Activated CD4-positive, alpha-beta T cell treated with anti-CD3 and anti-CD28 coated beads, Interleukin-2, amount 50 U/mL, for 1 hour (primary cell): ENCODE measurements at places on chromosomes 7 and 10.

GRCh38 chr10:97074256-97075145 lies 111.3 kb downstream of the SLIT1 start:
- no peak for DNase-seq

- DNase-seq: no peak
These were observed 576.9 kb downstream of the SUGCT start for GRCh38 chr7:40711706-40712105.

- no peak for DNase-seq
These were observed 831 bp downstream of the CCDC7 start for GRCh38 chr10:32446536-32447406.

GRCh38 chr10:107139237-107139636 lies 25.3 kb downstream of the SORCS1 start:
- no peak for DNase-seq

DNA sequence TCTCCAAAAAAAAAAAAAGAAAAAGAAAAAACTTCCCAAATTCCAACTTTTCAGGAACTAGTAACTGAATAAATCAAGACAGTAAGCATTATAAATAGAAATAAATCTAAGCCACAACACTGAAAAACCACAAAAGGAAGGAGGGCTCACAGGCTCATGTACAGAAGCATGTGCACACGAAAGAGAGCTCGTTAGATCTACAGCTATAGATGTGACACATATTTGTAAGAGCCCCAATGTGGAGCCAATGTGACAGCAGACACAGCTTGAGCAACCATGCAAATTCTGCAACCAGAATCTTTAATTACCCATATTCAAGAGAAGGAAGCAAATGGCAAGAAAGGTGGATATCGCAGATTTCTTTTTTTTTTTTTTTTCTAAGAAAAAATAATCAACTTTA lies 94.7 kb downstream of the SORBS1 start:
- DNase-seq: no peak

DNA sequence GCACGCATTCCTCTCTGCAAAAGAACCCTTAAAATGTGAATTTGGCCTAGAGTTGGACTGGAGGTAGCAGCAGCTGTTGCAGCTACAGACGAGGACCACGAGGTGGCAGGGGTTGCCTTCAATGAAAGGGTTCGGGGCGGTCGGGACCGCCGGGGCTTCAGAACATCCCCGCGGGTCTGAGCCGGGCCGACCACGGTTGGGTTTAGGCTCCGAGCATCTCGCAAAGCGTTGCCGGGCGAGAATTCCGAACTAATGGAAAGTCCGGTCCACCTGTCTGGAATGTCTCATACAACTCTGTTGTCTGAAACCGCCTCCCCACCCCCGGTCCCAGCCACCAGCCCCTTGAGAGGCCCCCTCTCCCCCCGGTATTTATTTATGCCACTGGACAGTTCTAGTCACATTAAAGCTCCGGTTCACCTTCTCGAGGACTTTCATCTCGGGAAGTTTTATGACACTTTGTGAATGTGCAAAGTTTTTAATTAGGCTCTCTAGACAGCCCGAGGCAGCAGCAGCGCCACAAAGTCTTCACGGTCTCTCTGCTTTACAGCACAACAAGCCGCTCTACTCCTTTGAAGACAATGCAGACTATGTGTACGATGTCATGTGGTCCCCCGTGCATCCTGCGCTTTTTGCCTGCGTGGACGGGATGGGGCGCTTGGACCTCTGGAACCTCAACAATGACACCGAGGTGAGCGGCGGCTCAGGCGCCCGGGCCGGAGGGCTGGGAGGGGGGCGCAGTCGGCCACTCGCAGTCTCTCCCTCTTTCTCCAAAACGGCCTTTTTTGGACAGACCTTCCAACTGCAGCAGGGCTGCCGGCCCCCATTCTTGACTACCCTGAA lies 246.2 kb downstream of the SLC25A13 start:
- DNase-seq: peak; percentile 39

- no peak for DNase-seq
These were observed 26.9 kb downstream of the VPS41 start for GRCh38 chr7:38881947-38882684.

DNA sequence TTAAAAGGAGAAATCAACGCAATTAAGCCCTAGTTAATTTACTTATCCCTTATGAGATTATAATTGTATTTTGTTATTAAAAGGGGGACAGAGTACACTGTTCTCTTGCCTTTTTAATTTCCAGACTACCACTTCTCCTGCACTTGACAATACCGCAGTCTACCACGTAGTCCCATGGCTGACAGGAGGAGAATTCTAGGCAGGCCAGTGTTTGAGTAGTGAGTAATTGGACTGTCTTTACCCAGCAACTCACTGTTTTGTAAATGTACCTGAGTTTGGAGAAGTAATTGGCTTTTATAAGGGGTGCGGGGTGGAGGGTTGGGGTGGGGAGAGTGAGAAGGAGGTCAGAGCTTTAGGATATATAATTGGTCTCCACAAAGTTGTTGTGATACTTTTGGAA lies 85.4 kb downstream of the CFTR start:
- DNase-seq: no peak

GRCh38 chr7:2681929-2682799 lies 5.8 kb upstream of the AMZ1 start:
- DNase-seq: no peak

DNA sequence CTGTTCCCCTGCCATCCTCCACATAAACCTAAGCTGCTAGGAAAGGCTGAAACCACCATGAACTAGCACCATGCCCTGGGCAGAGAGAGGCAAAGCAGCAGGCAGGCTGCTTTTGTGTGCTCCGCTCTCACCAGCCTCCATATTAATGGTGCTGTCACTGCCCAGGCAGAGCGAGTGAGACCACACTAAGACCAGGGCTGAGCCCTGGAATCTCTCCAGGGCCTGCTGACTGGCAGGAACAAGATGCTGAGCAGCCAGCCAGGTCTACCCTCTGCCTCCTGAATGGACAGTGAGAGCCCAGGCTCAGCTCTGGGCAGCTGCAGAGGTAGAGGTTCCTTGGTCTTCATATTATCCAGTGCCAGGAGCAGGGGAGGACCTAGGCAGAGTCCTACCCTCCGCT lies 1.6 kb upstream of the CRHR2 start:
- DNase-seq: no peak

DNA sequence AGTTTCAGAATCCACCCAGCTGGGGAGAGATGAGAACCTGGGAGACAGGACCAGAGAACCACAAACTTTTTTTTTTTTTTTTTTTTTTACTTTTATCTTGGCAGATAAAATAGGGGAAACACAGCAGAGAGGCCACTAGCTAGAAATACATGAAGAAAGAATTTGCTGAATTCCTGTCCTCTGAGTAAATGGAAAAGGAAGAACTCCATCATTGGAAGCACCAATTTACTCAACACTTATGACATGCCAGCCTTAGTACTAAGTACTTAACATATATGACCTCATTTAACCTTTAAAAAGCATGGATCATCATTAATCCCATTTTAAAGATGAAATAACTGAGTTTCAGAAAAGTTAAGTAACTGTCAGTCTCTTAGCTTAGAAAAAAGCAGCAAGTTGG lies 343.0 kb upstream of the NPSR1 start:
- DNase-seq: no peak

DNA sequence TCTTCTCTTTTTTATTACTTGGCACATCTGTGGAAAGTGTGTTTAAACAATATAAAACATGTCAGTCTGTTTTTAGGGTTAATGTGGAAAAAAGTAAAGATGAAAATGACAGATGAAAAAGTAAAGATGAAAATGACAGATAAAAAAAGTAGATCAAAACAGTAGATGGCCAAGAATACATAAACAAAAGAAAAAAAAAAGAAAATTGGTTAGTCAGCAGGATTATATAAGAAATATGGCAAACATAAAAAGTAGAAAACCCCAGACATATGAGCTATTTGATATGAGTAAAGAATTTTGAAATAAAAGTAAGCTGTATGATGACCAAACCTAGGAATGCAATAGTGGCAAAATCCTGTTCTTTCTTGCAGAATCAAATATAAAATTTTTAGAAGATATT lies 365.7 kb upstream of the AKR1E2 start:
- DNase-seq: no peak

DNA sequence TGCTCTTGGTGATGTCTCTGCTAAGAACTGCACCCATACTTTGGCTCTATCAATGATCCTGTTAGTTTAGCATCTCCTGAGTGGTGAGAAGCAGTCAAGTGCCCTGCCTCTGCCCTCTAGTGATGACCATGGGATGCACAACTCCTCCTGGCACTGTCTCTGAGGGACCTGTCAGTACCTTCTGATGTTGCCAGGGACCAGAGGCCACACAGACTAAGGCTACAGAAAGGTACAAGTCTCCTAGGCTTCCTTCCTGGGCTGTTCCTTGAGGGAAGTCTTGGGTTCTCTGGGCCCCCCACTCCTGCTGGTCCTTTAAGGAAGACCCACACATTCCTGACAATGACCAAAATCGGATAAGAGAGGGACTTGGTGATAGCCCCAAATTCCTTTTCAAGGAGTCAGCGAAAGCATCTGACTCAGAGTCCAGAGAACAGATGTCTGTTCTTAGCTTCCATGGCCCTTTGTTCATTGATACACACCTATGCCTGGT lies 15.3 kb downstream of the NKX2-3 start:
- no peak for DNase-seq

DNA sequence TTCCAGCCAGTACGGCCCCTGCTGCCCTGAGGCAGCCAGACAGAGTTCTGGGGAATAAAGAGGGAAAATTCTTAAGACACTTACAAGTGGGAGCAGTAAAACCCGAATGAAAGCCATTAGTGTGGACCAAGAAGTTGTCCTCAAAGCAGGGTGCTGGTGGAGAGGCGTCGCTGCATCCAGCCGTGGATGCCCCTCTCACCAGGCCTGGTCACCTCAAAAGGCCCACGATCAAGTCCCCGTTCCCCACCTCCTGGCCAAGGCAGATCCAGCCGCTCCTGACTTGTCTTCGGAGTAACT lies 656 bp downstream of the VSTM4 start:
- no peak for DNase-seq

DNA sequence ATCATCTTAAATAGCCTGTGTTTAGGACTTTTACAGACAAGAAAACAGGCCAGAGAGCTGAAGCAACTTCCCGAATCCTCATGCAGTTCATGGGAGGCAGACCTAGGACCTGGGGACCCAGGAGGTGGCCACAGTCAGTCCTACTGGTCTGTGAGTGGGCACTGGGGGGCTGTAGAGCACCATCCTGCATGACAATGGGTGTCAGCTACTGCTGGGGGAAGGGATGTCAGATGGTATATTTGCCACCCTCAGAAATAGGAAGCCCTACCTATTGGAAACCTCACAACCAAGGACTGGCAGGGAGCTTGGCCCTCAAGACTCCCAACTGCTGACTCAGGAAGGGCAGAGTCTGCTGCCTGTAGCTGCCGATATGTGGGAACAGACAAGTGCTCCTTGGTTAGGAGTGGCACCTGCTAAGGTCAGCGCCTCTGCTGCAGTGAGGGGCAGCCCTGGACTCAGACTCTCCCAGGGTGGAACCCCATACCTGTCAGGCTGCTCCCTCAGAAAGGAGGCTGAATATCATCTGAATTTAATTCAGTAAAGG lies 29.7 kb downstream of the OGDH start:
- no peak for DNase-seq

DNA sequence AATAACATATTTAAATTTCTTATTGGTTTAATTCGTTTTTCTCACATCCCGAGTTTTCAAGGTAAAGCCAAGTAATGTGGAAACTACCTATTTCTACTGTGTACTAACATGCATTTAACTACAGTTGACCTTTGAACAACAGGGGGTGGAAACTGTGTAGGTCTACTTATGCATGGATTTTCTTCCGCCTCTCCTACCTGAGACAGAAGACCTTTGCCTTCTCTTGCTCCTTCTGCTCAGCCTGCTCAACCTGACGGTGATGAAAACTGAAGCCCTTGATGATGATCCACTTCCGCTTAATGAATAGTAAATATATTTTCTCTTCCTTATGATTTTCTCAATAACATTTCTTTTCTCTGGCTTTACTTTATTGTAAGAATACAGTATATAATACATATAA lies 18.5 kb downstream of the MEOX2 start:
- no peak for DNase-seq

DNA sequence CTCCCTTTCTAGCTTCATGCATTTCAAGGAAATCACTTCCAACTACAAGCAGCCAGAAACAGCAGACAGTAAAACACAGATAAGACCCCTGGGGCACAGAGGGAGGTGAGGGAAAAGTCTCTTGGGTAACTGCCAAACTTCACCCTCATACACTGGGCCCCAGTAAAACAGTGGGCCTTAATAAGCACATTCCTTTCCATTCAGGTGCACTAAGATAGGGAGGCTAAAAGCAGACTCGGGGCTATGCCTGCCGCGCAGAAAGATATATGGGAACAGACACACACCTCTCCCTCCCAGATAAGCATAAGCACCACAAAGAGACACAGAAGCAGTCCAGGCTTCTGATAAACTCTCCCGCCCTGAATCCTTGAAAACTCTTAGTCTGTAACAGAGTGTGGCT lies 117.0 kb downstream of the TYW1B start:
- DNase-seq: no peak

DNA sequence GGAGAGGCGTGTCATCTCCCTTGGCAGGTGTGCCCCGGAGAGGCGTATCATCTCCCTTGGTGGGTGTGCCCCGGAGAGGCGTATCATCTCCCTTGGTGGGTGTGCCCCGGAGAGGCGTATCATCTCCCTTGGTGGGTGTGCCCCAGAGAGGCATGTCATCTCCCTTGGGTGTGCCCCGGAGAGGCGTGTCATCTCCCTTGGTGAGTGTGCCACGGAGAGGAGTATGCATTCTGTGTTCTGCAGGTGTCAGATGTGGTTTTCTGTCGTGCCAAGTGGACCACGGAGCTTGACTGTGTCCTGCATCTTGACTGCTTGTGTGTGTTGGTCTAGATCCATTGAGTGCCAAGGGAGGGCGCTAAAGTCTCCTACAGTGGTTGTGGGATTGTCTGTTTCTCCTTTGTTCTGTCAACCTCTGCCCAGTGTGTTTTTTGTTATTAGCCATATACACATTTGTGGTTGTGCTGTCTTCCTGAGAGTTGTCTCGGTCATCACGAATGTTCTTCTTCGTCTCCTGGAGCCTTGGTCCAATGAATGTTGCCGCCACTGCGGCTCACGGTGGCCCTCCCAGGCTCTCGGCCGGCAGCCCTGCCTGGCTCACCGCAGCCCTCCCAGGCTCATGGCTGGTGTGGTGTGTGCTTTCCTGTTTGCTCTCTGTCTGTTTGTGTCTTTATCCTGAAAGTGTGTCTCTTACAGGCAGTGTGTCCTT lies 96.8 kb downstream of the INPP5A start:
- DNase-seq: no peak

DNA sequence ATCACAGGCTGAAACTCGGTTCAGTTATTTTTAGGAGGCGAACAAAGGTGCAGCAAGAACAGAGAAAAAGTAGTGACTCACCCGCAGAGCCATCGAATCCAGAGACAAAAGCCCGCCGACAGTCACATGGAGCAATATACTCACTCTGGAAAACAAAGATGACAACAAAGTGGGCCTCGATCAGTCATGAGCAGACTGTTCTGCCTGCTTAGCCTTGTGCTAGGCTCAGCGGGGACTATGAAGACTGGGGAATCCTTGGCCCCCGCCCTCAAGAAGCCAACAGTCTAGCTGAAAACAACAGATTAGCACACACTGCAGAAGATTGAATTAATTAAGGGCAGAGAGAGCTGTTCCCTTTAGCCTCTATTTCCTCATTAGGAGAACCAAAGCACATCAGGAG lies 30.4 kb downstream of the XPNPEP1 start:
- DNase-seq: no peak
